ENCODE measurements at places on chromosomes 7 and 10.

GRCh38 chr7:129203050-129203741 is 14.8 kb downstream of the SMO start:
- DNase-seq = no peak

GRCh38 chr10:75861582-75861981 is 430.2 kb downstream of the LRMDA start:
- no peak for DNase-seq

GRCh38 chr7:90769036-90769435 is 172.9 kb downstream of the CDK14 start:
- DNase-seq = no peak

- DNase-seq = no peak
Observed at GRCh38 chr10:67331121-67331910, 364.7 kb downstream of the CTNNA3 start.

DNA sequence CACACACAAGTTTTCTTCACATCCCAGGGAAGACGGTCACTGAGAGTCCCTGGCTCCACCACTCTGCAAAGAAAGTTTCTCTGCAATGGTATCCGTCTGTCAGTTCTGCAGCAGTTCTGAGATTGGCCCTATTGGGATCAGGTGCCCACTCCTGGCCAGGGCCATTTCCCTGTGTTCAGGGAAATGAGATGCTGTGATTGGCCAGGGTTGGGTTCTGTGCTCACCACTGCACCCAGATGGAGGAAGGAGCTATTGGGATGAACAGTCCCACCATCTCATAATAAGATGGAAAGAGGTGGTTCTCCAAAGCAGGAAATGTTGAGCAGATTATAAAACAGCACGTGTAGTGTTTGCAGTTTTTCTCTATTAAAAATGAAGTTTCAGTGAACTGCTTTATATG is 13.3 kb upstream of the PIP4K2A start:
- no peak for DNase-seq

GRCh38 chr10:46330894-46331293 is 44.1 kb downstream of the ANTXRL start:
- no peak for DNase-seq

DNA sequence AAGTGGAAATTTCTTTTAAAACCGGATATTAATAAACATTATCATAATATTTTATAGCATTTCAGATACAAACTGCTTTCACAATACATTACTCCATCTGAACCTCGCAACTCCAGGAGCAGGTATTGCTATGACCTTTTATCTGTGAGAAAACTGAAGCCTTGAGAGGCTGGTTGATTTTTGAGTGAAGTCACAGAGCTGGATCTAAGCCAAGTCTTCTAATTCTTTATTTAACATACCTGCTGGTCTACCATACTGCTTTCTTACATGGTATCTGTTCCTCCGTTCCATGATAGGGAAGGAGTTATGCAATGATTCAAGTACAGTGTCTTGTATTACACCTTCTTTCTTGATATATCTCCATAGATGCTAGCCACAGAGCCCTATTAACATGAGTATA is 37.4 kb upstream of the ITGB8 start:
- DNase-seq = no peak

GRCh38 chr10:36679554-36679953 is 445.8 kb upstream of the ANKRD30A start:
- DNase-seq = no peak

DNA sequence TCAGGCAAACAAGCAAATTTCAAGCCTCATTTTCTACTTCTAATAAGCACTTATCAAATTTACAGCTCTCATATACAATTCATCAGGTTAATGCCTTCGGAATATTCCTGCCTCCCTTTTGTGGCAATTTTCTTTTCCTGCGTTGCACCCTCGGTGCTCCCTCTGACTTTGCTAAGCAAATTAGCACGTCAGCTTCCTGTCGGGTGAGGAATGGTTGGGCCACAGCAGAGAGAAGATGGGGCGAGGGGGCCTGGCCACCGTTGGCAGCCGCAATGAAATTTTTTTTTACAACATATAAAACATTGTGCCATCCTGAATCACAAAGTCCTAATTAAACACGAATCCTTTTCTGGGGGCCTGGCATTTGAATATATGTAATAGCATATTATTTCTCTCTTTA is 28.1 kb downstream of the ELFN1 start:
- DNase-seq = no peak

Data from DMS79 (cell line).